ENCODE measurements at places on chromosomes 2 and 18.

GRCh38 chr2:108034843-108035242 lies 48.5 kb downstream of the SLC5A7 start:
- DNase-seq, result no peak

- DNase-seq, result no peak
These were observed 141.1 kb upstream of the ETAA1 start for GRCh38 chr2:67255933-67256615.

GRCh38 chr18:68693091-68693815 lies 21.7 kb downstream of the TMX3 start:
- DNase-seq, result no peak

DNA sequence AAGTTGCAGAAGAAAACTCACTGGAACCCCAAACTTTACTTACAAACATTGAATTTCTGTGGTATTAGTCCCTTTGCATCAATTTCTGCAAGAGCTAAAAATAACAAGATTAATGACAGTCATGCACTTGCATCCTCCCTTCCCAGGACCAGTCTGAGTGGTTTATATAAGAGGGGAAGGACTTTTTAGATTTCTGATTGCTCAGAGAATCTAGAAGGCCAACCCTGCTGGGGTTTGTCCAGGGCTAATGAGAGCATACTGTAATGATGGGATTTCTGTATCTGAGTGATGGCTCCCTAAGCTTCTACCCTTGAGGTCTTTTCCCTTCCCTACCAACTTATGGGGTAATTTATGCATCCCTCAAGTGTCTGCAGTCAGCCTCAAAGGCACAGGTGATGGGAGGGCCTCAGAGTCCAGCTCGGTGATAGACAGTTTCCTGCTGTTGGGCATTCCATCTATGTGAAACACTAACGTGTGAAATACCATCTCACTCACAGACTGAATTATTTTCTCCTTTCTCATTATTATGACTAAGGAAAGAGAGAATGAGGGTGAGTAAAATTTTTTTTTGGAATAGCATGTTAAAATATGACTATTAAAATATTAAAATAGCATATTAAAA lies 556.3 kb downstream of the RIT2 start:
- no peak for DNase-seq

- DNase-seq, result no peak
These were observed 2.3 kb upstream of the OST4 start for GRCh38 chr2:27073782-27074181.

- no peak for DNase-seq
These were observed 33.9 kb downstream of the ADRA2B start for GRCh38 chr2:96082211-96083063.

All from cortex of kidney (tissue), 1 donor.